Stimulated activated CD8-positive, alpha-beta memory T cell treated with anti-CD3 and anti-CD28 coated beads, Interleukin-15, amount 100 ng/mL, for 4 hours (primary cell): ENCODE measurements at places on chromosomes 7 and 10.
A peak's percentile ranks its signal among the peaks of the same experiment; 100 is the strongest.

DNA sequence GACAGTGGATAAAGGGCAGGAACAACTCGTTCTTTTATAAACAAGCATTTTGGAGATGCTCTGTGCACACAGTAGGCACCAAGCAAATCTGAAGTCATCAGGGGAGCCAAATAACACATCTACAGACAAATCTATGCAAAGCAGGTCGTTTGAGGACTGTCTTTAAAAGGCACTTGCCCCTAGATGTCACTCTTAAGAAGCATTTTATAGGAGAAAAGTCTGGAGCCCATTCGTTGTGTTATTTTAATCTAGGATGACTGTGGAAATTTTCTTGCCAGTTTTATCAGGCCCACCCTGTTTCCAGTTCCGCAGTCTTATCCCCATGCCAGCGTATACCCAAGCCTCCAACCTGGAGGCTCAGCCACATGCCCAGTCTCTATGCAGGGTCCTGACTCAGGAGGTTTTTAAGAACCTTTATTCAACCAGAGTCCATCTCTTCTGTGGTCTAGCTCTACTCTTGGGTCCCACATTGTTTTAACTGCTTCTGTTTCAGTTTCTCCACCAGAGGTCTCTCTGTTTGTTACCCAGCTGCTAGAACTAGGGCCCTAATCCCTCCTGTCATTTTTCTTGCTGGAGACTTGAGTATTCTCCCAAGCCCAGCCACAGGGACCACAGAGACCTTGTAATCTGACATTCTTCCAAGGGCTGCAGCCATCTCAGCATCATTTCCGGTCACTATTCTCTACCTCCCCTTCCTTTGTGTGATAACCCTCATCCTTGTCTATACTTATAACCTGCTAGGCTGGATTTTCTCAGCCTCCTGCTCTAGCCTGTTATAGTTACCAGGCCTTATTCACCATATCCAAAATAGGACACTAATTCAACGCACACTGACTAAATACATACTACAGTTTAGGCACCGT, 26.7 kb downstream of the PIK3CG start:
- DNase-seq: no peak

- DNase-seq: no peak
Measured at GRCh38 chr7:70975754-70976153, 156.2 kb upstream of the GALNT17 start.

- no peak for DNase-seq
Measured at GRCh38 chr7:138890499-138891445, 90.4 kb downstream of the KIAA1549 start.

- no peak for DNase-seq
Measured at GRCh38 chr7:143882020-143882603, 19.9 kb downstream of the TCAF1 start.

GRCh38 chr7:90536449-90536848, 59.7 kb upstream of the CDK14 start:
- no peak for DNase-seq

GRCh38 chr10:8379906-8380832, 325.7 kb downstream of the GATA3 start:
- no peak for DNase-seq

- no peak for DNase-seq
Measured at GRCh38 chr7:81605493-81605892, 164.4 kb downstream of the HGF start.

- DNase-seq: no peak
Measured at GRCh38 chr10:62636825-62637248, 167.7 kb upstream of the ADO start.

- DNase-seq: no peak
Measured at GRCh38 chr7:82805527-82805960, 357.1 kb downstream of the PCLO start.

DNA sequence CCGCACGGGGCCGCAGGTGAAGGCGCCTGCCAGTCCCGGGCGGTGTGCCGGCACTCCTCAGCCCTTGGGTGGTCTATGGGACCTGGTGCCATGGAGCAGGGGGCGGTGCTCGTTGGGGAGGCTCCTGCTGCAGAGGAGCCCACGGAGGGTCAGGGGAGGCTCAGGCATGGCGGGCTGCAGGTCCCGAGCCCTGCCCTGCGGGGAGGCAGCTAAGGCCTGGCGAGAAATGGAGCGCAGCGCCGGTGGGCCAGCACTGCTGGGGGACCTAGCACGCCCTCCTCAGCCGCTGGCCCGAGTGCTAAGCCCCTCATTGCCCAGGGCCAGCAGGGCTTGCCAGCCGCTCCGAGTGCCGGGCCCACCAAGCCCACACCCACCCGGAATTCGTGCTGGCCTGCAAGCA, 18.9 kb downstream of the AKR1E2 start:
- no peak for DNase-seq

DNA sequence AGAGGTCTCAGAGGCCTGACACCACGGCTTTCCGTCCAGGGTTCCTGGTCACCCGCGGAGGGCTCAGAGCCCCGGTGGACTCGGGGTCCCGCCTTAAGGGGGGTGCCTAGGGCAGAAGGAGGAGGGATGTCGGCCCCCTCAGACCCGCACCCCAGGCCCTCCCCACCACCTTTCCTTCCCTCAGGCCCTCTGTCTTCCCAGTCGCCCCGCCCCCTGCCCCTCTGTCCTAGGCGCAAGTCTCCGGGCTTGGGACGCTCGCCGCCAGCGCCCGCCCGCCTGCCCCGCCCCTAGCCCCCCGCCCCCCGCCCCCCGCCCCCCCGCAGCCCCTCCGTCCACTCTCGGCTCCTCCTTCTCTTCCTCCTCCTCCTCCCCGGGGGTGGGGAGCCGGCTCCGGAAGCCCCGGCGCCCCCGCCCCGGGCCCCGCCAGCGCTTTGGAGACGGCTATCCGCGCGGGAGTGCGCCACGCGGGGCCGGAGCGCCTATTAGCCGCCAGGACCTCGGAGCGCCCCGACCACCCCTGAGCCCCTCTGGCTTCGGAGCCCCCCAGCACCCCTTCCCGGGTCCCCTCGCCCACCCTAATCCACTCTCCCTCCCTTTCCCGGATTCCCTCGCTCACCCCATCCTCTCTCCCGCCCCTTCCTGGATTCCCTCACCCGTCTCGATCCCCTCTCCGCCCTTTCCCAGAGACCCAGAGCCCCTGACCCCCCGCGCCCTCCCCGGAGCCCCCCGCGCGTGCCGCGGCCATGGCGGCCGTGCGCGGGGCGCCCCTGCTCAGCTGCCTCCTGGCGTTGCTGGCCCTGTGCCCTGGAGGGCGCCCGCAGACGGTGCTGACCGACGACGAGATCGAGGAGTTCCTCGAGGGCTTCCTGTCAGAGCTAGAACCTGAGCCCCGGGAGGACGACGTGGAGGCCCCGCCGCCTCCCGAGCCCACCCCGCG, at the start of gene AEBP1:
AEBP1 (plus strand) TSS at position 423 of the 937 bp plus-strand sequence; CDS start at position 744, 321 bp downstream.
- DNase-seq: no peak

GRCh38 chr7:18119985-18120384, 92.3 kb upstream of the PRPS1L1 start:
- DNase-seq: no peak

DNA sequence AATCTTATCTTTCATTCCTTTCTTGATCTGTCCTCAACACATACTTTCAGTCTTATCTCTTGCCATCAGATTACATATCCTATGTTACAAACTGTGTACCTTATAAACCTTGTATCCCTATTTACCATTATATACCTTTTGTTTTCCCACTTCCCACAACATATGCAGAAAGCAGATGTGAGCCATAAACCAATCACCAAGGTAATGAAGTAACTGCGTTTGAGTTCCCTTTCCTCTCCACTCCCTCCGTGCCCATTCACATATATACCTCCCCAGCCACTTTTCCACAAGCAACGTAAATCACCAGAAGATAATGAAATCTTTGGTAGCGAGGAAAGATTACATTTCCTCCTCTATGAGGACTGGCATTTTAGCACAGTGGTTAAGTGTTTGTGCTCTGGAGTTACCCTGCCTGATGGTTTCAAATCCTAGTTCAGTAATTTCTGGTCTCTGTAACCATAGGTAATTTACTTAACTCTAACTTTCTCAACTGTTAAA, 55.5 kb upstream of the PHF14 start:
- DNase-seq: no peak

GRCh38 chr10:7787150-7787856, 490 bp downstream of the KIN start:
- no peak for DNase-seq

DNA sequence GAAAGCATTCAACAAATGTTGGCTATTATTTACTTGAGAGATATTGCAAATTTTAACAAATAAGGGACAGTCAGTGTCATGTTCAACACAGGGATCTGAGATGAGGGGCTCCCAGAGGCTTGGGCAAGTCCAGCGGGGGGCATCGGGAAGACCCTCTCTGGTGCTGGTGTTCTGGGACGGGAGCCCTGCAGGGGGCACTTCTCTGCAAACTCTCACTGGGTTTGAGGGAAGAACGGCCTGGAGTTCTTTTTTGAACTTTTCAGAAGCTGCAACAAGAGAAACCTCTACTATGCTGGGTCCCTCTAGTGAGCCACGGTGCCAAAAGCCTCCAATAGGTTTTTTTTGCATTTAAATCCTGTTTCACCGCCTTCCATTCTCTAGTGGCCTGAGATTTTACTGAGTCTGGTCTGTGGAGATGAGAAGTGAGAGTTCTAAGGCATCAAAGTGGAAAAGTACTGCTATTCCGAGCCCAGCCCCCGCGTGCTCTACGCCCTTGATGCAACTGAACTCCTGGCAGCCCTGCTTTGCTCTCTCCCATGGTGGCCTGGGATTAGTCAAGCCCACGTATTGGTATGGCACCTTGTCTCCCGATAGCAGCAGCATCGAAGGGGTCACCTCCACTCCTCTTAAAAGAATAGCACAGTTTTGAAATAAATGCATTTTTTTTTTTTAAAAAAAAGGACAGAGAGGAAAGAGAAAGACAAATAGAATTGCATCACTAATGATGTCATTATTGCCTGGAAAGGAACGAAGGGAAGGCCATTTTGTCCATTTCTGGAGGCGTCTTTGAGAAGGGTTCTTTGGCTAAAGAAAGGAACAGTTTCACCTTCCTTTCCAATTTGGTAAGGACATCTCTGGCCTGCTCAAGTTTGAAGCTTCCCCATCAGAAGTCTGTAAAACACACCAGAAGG, 43.5 kb downstream of the CLEC2L start:
- DNase-seq: no peak

DNA sequence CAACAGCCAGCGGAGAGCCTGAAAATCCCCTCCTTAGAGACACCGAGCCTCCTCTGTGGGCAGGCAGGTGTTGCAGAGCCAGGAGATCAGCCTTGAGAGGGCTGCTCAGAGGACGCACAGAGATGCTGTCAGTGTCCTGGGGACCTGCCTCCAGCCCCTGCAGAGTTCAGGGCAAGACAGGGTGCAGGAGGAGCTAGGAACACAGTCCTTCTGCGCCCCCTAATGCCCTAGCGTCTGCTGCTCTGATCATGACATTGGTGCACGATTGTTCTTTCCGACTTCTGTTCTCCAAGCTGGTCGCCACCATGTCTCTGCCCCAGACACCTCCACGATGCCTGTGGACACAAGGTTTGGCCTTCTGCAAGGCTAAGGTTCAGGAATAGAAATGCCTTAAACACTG, 613.7 kb upstream of the MKI67 start:
- DNase-seq: no peak

- no peak for DNase-seq
Measured at GRCh38 chr10:125775491-125776106, at the start of gene MMP21. TSS of gene MMP21 (minus strand) at chr10:125775821. CDS start at chr10:125775821, 0 bp downstream.

DNA sequence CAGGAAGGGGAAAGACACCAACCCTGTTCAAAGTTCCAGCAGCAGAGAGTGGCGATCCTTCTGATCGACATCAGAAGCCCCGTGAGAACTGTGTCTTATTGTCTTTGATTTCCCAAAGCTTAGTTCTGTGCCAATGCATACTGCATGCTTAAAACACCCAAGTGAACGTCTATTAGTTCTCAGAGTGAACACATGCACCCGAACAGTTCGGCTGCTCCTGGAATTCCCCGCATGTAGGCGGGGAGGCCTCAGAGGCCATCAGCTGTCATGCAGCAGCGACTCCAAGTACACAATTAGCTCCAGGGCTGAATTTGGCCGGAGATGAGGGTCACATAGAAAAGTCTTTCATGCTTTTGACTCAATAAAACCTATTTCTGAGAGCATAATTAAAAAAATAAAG, 276.9 kb downstream of the ZMYND11 start:
- DNase-seq: no peak

- no peak for DNase-seq
Measured at GRCh38 chr7:144818511-144818910, 17.3 kb downstream of the TPK1 start.

GRCh38 chr7:30365621-30366020, 81.2 kb downstream of the ZNRF2 start:
- no peak for DNase-seq

GRCh38 chr10:60570272-60570865, 180.7 kb upstream of the ANK3 start:
- DNase-seq: no peak

- DNase-seq: no peak
Measured at GRCh38 chr7:47757921-47758411, 176.1 kb upstream of the TNS3 start.

- DNase-seq: peak; percentile 45
Measured at GRCh38 chr7:131007439-131008330, 273.7 kb upstream of the KLF14 start.

DNA sequence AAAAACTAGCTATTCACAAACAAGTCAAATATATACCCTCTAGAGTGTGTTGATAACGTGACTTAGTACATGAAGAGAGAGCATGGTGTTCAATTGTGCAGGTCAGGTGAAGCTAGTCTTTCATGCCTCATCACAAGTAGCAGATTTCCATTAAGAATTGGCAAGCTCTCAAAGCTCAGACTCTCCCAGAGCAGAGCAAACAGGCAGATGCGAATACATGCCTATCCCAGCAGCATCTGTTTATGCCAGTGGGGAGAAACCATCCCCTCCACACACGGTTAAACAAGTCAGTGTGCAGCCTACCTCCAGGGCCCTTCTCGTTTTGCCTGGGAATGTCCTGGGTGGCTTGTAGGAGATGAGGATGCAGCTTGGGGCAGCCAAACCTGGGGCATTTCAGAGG, 532.5 kb upstream of the C7orf33 start:
- no peak for DNase-seq

DNA sequence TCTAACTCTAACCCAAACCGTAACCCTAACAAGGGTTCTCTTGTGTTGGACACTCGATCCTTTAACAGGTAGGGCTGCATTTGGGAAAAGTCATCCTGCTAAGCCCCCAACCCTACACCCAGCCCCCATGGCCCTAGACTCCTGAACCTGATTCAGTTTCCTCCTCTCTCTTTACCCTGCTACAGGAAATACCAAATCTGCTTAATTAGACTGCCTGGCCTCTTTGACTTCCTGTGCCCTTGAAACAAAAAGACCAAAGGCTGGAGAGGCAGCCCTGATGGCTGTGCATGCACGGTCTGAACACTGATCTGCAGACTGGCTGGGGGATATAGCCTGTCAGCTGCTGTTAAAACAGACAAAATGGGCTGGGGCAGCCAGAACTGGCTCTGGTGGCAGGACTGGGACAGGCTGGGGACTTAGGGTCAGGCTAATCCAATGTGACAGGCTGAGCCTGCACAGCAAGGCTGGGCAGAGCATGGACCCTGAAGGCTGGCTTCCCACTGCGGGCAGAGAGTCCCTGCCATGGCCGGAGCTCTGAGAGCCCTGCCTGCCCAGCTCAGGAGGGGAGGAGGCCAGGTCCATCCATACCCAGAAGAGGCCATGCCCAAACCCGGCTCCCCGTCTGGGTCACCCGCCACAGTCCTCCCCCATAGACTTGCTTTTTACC, 51.0 kb upstream of the MSMB start:
- no peak for DNase-seq

GRCh38 chr7:6636741-6637543, at the start of gene ZNF316:
TSS of gene ZNF316 (plus strand) at chr7:6637318. CDS start at chr7:6642410, 5,092 bp downstream.
- DNase-seq: peak; percentile 36
